ENCODE measurements at places on chromosomes 4 and X.

DNA sequence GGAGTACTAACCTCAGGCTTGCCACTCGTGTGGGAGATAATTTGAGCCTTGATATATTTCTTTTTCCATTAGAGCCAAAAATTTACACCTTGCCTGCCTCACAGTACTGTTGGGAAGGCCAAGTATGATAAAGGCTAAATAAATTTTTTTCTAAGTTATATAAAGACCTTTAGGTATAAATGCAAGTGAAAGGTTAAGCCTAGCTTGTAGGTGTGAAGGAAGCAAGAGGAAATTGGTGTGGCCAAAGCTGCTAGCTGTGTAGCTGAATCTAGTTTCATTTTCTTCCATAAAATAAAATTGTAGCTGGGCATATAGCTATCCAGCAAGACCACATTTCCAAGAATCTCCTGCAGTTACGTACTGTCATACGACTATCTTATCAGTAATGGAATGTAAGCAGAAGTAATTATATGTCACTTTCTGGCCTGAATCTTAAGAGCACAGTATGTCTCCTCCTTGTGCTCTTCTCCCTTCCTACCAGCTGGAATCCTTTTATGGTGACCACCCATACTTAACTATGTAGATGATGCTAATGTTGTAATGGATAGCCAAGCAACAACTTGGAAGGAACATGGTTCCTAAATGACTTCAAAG is 14.3 kb upstream of the GABRE start:
- DNase-seq: no peak

GRCh38 chr4:127309369-127310102 is 323.2 kb upstream of the INTU start:
- DNase-seq: peak; percentile 13

DNA sequence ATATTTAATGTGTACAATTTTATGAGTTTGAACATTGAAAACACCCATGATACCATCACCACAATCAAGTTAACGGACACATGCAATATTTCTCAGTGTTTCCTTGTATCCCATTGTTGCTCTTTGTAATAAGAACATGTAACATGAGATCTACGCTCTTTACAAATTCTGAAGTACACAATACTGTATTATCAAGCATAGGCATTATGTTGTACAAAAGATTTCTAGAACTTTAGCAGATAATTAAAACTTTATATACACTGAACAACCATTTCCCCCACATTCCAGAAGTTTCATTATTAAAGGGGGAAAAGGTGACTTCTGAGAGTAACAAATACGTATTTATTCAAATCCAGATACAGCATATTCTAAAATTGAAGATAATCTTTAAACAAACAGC is 114.5 kb downstream of the SLC10A7 start:
- no peak for DNase-seq

DNA sequence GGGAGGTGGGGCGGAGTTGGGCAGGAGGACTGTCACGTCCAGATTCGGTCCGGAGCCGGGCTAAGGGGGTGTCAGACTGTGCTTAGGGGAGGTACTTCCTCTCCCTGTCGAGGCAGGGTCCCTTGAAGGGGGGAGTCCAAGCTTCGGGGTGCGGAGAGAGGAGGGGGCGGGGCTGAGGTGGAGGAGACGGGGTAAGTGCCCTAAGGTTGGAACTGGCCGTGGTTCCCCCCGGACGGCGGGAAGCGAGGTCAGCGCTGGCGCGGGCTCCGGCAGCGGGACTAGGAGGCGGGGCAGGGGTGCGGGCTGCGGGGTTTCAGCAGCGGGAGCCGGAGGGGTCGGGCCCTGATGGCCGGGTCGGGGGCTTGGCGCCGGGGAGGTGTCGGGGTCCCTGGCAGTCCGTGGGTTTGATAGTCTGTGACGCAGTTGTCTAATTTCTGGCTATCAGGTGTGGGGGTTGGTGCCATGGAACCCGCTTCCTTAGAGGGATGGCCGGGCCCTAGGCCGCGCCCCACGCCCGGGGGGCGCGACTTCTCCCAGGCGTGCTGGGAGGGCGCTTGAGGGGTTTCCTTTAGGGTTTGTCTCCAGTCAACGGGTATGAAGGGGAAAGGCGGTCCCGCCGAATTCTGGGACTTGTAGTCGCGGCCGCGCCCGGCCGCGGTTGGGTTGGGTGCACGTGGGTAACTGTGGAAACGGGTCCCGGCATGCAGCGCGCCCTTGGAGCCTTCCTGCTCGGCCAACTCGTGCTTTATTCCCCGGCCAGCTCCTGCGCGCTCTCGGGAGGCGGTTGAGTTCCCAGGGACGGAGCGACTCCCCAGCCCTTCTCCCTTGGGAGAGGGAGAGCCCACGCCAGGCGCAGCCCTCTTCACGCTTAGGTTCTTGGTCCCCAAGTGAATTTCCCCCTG is 1.5 kb downstream of the DCUN1D4 start:
- peak; percentile 93 for DNase-seq

- DNase-seq: no peak
These were observed 197.4 kb upstream of the ATP6AP2 start for GRCh38 chrX:40383360-40383759.

DNA sequence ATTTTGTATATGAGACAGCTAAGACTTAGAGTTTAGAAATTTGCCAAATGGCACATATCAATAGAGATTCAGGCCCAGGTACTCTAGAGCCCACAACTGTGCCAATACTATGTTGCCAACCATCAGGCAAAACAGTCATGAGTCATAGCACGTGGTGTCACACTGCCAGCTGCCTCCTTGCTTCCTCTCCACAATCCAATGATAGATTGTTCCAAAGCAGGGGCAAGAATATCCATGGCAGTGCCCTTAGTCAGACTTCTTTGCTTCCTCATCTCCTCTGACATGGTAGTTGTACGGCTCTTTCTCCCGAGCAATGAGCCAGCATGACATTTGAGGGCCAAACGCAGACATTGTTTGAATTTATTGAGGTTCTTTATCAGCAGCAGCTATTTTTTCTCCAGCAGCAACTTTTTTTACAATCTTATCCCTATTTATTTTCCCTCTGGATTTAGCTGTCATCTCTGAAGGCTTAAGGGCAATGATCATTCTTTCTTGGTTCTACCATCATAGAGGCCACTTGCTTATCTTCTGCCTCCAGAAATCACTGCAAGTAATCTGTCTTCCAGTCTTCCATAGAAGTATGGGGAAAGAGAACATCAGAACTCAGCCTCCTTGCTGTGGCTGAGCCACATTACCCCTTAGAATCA is 169.7 kb downstream of the COL4A6 start:
- no peak for DNase-seq

DNA sequence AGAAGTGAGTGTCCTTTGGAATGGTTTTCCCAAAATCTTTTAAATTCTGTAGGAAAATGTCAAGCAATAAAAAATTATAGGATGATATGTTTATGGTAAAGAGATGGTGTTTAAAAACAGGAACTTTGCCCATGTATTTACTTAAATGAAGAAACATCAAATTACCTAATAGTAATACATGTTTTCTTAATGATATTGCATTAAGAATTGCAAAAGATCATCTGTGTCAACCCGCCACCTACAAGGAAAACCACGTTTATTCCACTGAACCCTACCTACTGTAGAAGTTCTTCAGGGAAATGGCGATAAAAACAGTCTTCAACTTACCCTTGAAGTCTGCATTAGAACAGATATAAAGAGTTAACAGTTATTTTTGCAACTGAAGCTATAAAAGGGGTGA is 67.2 kb upstream of the NDP start:
- no peak for DNase-seq

GRCh38 chr4:89837385-89837992 is 528 bp upstream of the SNCA start:
- peak; percentile 18 for DNase-seq

- DNase-seq: peak; percentile 79
These were observed 158.4 kb downstream of the CHIC2 start for GRCh38 chr4:53905941-53906377.

- DNase-seq: peak; percentile 94
These were observed 316.3 kb downstream of the CAMK2D start for GRCh38 chr4:113445286-113445685.

DNA sequence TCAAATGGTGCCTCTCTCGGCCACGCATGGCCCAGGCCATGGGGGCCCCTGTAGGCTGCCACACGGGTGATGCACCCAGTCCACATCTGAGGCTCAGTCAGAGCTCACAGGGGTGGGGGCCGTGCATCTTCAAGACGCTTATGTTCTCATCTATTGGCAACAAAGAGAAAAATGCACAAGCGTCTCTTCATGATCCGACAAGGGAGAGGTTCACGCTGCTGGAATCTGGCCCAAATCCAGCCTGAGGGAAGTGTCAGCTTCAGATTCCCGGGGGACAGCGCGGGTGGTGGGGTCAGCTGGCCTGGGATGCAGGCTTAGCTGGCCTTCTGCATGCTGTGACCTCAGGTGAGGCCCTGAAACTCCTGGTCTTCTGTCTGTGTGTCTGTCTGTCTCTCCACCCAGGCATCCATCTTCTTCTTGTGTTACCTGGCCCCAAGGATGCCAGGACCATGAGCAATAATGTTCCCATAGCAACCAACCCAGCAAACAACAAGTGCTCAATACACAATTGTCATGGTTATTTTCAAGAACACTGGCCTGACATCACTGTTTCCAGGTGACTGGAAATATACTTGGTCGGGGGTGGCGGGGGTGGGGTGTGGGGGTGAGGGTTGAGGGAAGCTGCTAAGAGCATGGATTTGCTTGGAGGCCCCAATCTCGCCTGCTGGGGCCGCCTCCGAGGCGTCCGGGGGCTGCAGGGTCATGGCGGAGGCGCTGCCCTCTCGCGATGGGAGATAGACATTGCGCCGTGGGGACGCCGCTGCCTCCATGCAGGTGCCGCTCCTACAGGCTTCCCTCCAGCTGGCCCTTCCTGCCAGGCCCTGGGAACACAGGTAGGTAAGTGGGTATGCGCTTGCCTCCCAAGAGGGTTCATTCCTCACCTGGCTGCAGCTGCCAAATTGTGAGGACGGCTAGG is 48.3 kb downstream of the ABLIM2 start:
- DNase-seq: no peak

- no peak for DNase-seq
These were observed 50.9 kb downstream of the UCHL1 start for GRCh38 chr4:41307638-41308037.

- no peak for DNase-seq
These were observed 243.3 kb downstream of the FSTL5 start for GRCh38 chr4:161920304-161921052.

DNA sequence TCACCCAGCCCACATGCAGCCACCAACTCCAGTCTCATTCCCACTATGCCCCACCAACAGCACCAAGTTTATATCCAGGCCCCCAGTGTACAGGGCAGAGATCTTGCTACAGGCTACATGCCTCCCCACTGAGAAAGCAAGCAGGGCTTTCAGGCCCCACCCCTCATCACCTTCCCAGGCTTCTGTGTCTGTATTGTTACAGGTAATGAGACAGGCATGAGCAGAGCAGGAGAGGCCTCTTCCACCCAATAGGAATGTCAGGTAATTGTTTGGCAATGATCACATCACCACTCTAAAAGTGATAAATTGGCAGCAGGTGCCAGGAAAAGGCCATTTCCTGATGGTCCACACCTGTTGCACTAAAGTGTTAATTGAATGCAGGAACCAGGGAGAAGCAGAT is 102.5 kb downstream of the ZNF518B start:
- no peak for DNase-seq

- DNase-seq: peak; percentile 27
These were observed 262.2 kb downstream of the SPOCK3 start for GRCh38 chr4:166972071-166972470.

- no peak for DNase-seq
These were observed 406.4 kb downstream of the FAM47A start for GRCh38 chrX:33725535-33726210.

GRCh38 chr4:15333692-15334633 is 93.9 kb upstream of the C1QTNF7 start:
- peak; percentile 87 for DNase-seq

DNA sequence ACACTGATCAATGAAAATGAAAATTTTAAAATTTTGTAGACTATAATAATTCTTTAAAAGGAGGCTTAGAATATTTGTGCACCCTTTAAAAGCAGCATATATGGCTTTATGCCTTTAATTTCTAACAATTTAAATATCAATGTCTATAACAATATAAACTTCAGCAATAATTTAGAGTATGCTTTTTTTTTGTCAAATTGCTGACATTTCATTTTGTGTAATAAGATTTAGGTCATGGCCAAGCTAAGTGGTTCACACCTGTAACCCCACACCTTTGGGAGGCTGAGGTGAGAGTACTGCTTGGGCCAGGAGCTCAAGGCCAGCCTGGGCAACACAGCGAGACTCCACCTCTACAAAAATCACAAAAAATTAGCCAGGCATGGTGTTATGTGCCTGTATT is 86.2 kb downstream of the PDGFC start:
- no peak for DNase-seq

DNA sequence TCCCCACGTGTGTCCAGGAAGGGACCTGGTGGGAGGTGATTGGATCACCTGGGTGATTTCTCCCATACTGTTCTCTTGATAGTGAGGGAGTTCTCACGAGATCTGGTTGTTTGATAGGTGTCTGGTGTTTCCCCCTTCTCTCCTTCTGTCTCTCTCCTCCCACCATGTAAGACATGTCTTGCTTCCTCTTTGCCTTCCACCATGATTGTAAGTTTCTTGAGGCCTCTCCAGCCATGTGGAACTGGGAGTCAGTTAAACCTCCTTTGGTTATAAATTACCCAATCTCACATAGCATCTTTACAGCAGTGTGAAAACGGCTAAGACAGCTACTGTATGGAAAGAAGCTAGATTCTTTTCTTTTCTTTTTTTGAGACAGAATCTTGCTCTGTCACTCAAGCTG is 21.6 kb upstream of the FGG start:
- no peak for DNase-seq

- DNase-seq: peak; percentile 20
These were observed 464.1 kb downstream of the IDS start for GRCh38 chrX:149040873-149041535.

- no peak for DNase-seq
These were observed 21.3 kb downstream of the PLRG1 start for GRCh38 chr4:154528869-154529268.

GRCh38 chr4:15479089-15479912 is 9.6 kb downstream of the CC2D2A start:
- peak; percentile 89 for DNase-seq

DNA sequence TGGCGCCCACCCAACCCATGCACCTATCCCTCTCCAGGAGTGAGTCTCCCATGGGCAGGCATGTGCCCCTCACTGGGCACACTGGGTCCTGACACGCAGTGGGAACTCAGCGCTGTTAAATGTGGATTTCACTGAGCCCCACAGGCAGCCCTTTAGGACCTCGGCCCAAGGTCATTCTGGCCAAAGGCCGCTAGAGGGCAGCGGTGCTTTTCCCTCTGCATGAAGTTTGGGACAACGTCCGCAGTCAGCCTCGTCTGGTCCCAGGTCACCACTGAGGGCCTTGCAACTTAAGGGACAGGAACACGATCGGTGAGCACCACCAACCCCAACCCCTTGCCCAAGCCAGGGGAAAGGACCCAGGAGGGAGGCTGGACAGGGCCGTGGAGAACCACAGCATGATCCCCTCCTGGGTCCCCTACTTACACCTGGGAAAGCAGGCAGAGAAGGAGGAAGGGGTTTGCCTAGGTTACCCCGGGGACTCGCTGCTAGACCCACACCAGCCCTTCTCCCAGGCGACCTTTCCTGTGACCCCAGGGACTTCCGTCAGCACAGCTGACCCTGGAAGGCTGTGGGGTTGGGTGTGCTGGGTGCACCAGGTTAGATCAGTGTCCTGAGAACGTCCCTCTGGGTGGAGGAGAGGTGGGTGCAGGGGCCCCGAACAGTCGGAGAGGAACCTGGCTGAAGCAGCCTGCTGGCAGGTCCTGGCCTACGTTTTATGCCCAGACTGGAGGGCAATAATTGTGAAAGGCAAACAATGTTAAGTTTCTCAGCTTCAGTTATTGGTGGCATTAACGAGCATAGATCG is 24.0 kb downstream of the CYTL1 start:
- DNase-seq: peak; percentile 54

Data from fibroblast of skin of abdomen (primary cell).